ENCODE measurements at places on chromosomes 1 and 21. TPM values are rescaled to one million over a fixed set of nuclear protein-coding genes. Genes with fewer than 3 reads are reported as not detected.

Gene LZIC
- 1.8 TPM for total RNA-seq

Gene TGFB2
- 12.6 TPM for total RNA-seq

Gene HRNR
- total RNA-seq, result not detected

Gene FCAMR
- not detected for total RNA-seq

Gene NBPF6
- total RNA-seq, result not detected

DNA sequence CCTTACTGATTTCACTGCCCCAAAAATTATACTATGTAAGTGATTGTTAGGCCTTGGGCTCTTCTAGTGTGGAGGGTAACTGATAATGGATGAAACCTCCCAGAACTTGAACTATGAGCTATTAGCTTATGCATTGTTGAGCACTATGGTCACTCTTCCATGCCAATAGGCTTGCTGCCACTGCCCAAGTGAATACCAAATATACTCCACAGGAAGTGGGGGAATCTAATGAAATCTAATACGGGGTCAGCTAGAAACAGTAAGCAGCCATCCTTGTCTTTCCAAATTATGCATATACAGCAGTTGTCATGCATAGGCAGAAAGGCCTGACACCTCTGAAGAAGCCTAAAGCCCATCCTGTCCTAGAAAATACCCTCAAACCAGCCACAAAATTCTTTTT is 198.7 kb upstream of the PTBP2 start:
- H3K4me1 ChIP-seq, result peaks cover 8% of the 10 kb centered on the region
- H3K27ac ChIP-seq, result no peak overlapping the region
- no peaks in the 10 kb centered on the region for H3K36me3 ChIP-seq
- no peaks in the 10 kb centered on the region for H3K27me3 ChIP-seq
- H3K4me3 ChIP-seq, result no peak overlapping the region

GRCh38 chr1:98101364-98101763 is 180.5 kb upstream of the DPYD start:
- peaks cover 9% of the 10 kb centered on the region for H3K4me1 ChIP-seq
- no peaks in the 10 kb centered on the region for H3K27me3 ChIP-seq
- H3K4me3 ChIP-seq, result no peak overlapping the region
- no peaks in the 10 kb centered on the region for H3K36me3 ChIP-seq
- no peak for DNase-seq
- no peak overlapping the region for H3K27ac ChIP-seq

DNA sequence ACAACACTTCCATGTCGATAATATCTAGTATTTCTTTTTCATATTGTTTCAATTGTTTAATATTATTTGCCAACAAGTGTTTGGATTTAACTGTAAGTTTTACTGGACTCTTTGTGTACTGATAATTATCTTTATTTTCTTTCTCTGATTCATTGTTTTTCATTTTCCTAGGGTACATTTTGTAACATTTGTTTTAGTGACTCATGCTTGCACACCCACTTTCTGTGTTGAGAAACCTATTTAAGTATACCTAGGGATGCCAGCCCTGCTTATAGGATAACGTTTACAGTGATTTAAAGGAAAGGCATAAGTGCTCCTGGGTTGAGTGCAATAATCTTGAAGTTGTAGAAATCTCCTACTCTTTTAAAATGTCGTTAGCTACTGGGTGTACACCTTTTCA is 1386.0 kb upstream of the ADGRL4 start:
- DNase-seq, result peak; percentile 34
- H3K36me3 ChIP-seq, result no peaks in the 10 kb centered on the region
- no peaks in the 10 kb centered on the region for H3K4me1 ChIP-seq
- H3K4me3 ChIP-seq, result no peak overlapping the region
- no peak overlapping the region for H3K27ac ChIP-seq
- no peaks in the 10 kb centered on the region for H3K27me3 ChIP-seq

GRCh38 chr1:115365738-115366137 is 27.7 kb upstream of the NGF start:
- H3K4me1 ChIP-seq, result peaks cover 10% of the 10 kb centered on the region
- H3K27me3 ChIP-seq, result no peaks in the 10 kb centered on the region
- H3K4me3 ChIP-seq, result no peak overlapping the region
- H3K36me3 ChIP-seq, result no peaks in the 10 kb centered on the region
- H3K27ac ChIP-seq, result peak overlapping the region; percentile 15

GRCh38 chr1:162347281-162347680 is 29.4 kb downstream of the SPATA46 start:
- H3K4me1 ChIP-seq, result no peaks in the 10 kb centered on the region
- H3K27ac ChIP-seq, result no peak overlapping the region
- DNase-seq, result peak; percentile 32
- no peaks in the 10 kb centered on the region for H3K27me3 ChIP-seq
- H3K36me3 ChIP-seq, result no peaks in the 10 kb centered on the region
- H3K4me3 ChIP-seq, result no peak overlapping the region

- H3K4me1 ChIP-seq, result peaks cover 7% of the 10 kb centered on the region
- no peak overlapping the region for H3K4me3 ChIP-seq
- no peaks in the 10 kb centered on the region for H3K27me3 ChIP-seq
- no peaks in the 10 kb centered on the region for H3K36me3 ChIP-seq
- peak; percentile 83 for DNase-seq
Observed at GRCh38 chr1:163174524-163175437, 27.9 kb downstream of the RGS5 start.

- no peak overlapping the region for H3K4me3 ChIP-seq
- no peaks in the 10 kb centered on the region for H3K36me3 ChIP-seq
- DNase-seq, result no peak
- no peak overlapping the region for H3K27ac ChIP-seq
Observed at GRCh38 chr1:115031595-115031994, 2.0 kb downstream of the TSHB start.

DNA sequence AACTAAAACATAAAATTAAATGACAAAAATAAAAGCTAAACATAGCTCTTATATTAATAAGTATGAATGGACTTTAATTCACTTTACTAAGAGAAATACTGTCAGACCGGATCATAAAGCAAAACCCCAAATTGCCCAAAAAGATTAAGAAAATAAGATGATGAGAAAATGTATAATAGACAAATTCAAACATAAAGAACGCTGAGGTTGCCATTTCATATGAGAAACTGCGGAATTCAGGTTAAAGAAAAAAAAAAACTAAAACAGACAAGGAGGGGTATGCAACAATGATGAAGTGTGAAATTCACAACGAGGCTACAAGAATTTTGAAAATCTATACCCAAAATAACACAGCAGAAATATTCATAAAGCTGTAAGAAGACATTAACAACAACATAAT is 133.6 kb upstream of the JUN start:
- no peak for DNase-seq
- no peak overlapping the region for H3K27ac ChIP-seq
- no peak overlapping the region for H3K4me3 ChIP-seq
- H3K27me3 ChIP-seq, result no peaks in the 10 kb centered on the region

DNA sequence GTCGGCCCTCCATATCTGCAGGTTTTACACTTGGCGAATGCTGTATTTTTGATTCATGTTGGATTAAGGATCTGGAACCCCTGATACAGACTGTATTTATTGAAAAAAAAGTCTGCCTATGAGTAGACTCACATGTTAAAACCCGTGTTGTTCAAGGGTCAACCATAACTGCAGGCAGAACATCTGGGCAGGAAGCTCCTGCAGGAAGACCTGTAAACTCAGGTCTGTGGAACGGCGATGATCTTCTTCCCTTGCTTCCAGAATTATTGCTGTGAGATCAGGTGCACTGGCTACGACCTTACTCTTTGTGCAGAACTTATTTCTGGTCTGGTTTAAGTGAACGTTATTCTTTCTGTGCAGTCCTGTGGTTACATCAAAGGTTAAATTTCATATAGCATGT is 96.6 kb downstream of the DISC1 start:
- peak; percentile 29 for DNase-seq
- no peaks in the 10 kb centered on the region for H3K27me3 ChIP-seq
- no peaks in the 10 kb centered on the region for H3K36me3 ChIP-seq
- no peak overlapping the region for H3K27ac ChIP-seq

DNA sequence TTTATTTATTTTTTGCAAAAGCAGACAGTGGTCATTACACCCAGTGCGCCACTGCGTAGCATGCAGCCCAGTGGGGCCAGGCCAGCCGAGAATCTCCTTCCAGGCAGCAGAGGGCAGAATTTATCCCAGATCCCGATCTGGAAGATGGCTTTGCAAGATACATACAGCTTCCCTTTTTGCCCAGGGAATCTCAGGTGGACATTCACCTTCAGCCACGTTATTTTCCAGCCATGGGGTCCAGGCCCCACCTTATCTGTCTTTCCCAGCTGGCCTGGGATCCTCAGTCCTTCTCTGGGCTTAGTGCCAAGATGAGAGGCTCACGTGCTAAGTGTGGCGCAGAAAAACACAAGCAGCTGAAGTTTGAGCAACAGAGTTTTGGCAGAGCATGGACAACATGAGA is 123.6 kb downstream of the AJAP1 start:
- no peaks in the 10 kb centered on the region for H3K27me3 ChIP-seq
- peak; percentile 42 for DNase-seq
- no peaks in the 10 kb centered on the region for H3K36me3 ChIP-seq
- H3K27ac ChIP-seq, result no peak overlapping the region
- H3K4me1 ChIP-seq, result no peaks in the 10 kb centered on the region
- H3K4me3 ChIP-seq, result no peak overlapping the region

Data from stomach (tissue), 19 donors.